ENCODE measurements at places on chromosomes 6 and 20. TPM values are rescaled to one million over a fixed set of nuclear protein-coding genes. Genes with fewer than 3 reads are reported as not detected.

Gene TOX2
- total RNA-seq, result 11.8 TPM

Gene ZBP1
- total RNA-seq, result not detected

Gene OR2J3
- not detected for total RNA-seq

Gene VSX1
- not detected for total RNA-seq

Gene SAMD5
- total RNA-seq, result 3.6 TPM

Gene BCAS1
- total RNA-seq, result not detected

Gene SNAP25
- not detected for total RNA-seq

Gene SNAP91
- total RNA-seq, result under 0.01 TPM

Gene GPR63
- total RNA-seq, result under 0.01 TPM

Gene RAET1L
- total RNA-seq, result not detected

Gene LY6G6D
- not detected for total RNA-seq

Gene MYLK4
- 0.40 TPM for total RNA-seq

Gene SLC17A1
- not detected for total RNA-seq

Gene ENPP1
- total RNA-seq, result 8.1 TPM

Gene RPL10A
- 1,523 TPM for total RNA-seq

Gene CFAP206
- 0.53 TPM for total RNA-seq

Gene NKX2-2
- not detected for total RNA-seq

All from thoracic aorta endothelial cell (primary cell).